ENCODE measurements at places on chromosomes 4 and X.

DNA sequence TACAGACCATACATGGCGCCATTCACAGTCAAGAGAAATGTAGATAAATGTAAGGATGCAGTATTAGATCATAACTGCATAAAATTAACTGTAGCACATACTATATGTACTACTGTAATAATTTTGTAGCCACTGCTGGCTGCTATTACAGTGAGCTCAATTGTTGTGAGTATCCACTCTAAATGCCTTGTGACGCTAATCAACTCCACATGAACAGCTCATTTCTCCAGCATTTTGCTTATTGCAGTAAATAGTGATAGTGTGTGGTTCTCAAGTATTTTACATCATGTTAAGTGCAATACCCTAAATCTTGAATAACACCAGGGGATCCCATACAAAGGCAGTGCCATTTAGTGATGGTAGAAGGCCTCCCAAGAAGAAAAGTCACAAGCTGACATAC, 21.2 kb downstream of the FGFBP1 start:
- no peak for DNase-seq

- DNase-seq: no peak
Observed at GRCh38 chrX:115940348-115940747, 230.2 kb upstream of the AGTR2 start.

GRCh38 chr4:86250619-86251018, 109.2 kb downstream of the MAPK10 start:
- no peak for DNase-seq

DNA sequence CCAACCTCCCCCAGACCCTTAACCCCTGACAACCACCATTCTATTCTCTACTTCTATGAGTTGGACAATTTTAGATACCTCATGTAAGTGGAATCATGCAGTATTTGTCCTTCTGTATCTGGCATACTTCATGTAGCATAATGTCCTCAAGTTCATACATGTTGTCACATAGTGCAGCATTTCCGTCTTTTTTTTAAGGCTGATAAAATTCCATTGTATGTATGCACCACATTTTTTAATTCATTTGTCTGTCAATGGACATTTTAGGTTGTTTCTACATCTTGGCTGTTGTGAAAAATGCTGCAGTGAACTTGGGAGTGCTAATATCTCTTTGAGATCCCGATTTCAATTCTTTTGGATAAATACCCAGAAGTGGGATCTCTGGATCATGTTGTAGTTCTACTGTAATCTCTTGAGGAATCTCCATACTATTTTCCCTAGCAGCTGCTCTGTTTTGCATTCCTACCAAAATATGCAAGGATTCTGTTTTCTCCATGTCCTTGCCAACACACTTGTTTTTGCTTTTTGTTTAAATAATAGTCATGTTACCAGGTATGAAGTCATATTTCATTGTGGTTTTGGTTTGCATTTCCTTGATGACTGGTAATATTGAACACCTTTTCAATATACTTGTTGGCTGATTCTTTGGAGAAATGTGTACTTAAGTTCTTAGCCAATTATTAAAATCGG, 48.8 kb upstream of the ADAD1 start:
- no peak for DNase-seq

GRCh38 chrX:11655282-11656015, 10.3 kb downstream of the ARHGAP6 start:
- DNase-seq: no peak

DNA sequence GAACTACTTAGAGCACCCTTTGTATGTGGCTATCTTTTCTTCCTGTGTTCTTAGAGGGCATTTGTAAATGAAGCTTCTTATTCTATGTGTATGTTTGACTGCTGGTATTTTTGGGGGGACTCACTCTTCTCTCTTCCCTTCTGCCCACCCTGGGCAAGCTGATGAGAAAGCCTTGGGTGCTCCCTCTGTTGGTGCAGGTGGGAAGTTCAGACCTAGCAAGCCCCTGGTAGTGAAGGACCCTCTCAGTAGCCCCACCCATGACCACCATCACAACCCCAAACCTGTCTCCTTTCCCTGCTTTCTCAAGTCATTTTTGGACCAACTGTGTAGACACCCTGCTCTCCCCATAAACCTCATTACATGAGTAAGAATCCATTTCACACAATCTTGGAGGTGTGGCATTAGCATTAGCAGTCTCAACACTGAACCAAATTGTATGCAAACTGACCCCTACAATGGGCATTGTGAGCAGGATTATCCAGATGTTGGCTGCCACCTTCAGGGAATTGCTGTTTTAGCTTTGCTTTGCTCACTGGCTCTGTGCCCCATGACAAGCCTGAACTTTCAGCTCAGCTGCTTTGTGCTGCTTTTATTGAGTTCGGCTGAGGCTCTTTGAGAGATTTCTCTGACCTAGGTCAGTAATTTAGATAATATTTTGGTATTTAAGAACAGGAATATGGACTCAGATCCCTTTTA, 27.9 kb downstream of the TRIM61 start:
- no peak for DNase-seq

GRCh38 chr4:34323549-34324320, 1920.6 kb downstream of the ARAP2 start:
- no peak for DNase-seq

DNA sequence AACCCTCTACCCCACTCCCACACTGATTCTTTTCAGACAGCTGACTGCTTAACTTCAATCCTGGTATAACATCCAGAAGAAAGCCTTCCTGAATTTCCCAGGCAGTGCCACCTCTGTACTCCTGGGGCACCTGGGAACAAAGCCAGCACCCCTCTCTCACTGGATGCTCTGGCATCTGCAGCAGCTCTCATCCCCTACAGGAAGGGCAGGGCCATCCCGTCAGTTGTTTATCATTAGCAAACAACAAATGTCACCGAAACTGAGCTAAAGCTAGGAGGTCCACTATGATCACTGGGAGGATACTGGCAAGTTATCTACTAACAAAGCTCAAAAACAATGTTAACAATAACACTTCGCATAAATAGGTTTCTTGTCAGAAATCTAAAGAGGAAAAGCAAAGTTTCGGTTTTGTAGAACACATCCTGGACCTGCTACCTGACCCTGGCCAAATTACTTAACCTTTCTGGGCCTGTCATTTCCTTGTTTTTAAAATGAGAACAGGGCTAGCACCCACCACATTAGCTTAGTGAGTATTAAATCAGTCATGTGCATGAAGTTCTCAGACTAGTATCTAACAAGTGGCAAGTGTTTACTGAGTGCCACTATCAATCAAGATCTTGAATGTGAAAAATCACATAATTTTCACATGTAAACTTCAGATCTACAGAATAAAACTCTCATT, 86.6 kb downstream of the NR3C2 start:
- no peak for DNase-seq

GRCh38 chrX:46838486-46838870, 1.6 kb downstream of the RP2 start:
- no peak for DNase-seq

DNA sequence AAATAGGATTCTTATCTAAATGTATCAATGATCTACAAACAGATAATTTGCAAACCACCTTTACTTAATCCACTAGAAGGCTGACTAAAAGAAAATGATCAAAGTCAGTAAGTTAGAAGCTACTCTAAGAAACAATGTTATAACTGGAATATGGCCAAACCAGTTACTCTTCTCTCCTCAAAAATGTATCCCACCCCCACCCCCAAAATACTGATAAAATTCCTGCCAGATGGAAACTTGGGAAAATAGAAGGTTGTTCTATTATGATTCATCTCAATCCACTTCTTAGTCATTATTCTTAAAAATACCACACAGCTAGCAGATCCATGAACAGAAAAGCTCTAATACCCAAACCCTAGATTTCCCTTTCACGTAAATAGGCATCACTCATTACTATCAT, 206.4 kb downstream of the KLHL13 start:
- no peak for DNase-seq

- DNase-seq: no peak
Observed at GRCh38 chrX:54171527-54172250, 11.4 kb downstream of the FAM120C start.

DNA sequence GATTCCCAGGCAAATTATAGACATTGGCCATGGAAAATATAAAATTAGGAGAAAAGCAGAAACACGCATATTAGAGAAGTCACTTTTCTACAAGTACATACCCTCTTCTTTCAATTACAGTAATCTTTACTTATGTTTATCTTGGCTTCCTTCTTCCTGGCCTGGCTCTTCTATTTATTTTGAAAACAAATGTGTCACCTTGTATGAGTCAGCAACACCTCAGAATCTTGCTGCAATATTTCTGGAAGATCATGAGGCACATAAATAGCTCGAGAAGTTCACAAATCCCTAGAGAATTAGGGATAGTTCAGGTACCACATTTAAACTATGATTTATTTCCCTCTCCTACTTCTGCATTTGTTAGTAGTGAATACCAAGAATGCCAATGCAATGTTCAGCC, 124.6 kb downstream of the ANOS1 start:
- no peak for DNase-seq

DNA sequence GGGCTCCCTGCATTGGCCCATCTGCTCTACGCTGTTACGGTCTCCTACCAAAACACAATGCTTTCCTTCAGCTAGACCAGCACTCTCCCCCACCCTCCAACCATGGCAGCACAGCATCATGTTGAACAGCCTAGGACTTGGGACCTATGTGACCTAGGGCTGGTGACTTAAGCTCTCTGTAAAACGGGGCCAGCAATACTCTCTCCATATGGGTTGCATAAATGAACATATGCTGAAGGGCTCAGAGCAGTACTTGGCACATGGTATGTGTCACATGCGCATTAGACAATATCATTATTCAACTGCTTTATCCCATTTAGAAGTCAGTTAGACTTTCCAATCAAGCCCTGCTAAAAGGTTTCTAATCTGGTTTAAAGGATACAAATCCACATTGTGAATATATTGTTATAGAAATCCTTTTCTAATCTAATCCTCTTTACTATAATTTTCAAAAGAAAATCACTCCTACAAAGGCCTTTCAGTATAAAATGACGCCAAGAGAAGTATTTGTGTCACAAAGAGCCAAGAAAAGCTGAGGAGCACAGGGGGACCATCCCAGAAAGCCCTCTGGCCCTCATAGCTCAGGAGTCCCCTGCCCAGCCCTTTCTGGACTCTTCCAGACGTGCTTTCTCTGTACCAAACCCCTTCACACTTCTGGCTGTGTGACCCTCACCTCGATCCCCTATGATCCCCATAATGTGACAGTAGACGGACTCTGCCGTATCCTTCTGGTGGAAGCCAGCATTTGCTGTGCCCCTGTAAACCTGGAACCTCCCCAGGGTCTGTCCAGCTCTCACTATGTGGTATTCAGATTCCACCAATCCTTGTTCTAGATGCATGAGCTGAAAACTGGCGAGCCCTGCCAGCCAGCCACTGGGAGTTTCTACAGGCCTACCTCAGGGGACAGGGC, 42.3 kb downstream of the NSG1 start:
- DNase-seq: no peak

DNA sequence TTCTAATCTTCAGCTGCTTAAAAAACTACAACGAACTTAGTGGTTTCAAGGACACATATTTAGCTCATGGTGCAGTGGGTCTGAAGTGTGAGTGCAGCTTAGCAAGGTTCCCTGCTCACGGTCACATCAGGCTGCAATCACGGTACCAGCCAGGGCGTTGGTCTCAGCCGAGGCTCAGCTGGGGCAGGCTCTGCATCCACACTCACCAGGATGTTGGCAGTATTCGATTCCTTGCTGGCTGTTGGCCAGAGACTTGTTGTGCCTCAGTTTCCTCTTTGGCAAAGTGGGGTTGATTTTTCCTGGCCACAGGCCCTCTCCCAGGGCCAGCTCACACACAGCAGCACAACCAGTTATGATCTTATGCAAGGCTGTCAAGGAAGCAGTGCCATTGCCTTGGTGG, 61.8 kb downstream of the TRMT44 start:
- no peak for DNase-seq

DNA sequence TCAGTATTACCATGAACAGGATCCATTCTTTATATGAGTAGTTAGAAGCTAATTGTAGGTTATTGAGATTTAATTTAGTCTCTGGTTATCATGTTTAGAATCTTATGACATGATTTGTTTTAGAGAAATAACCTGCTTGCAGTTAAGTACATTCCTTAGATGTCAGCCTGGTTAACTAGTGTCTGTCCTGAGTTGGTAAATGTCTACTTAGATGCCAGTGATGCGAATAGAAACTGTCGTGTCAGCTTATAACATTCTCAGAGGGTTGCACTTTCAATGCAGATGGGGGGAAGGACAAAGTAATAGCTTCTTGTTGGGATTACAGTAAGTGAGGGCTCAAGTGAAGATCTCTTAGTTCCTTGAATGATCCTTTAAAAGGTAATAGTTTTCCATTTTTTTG, 227.8 kb upstream of the SPRY1 start:
- DNase-seq: no peak

DNA sequence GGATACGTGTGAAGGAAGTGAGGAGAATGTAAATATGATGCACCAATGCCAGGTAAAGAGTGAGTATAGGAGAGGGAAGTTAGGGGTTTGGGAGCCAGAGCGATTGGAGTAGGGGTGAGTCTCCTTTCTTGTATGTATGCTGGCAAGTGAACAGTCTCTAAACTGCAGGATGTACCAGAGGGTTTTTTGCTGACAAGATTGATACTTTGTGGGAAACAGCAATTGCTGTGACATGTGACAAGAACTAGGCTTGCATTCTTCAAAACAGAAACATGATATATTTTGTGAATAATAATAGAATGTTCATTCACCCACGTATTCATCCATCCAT, 706 bp downstream of the CHIC1 start:
- DNase-seq: no peak

- DNase-seq: no peak
Observed at GRCh38 chr4:105305019-105305836, 158.6 kb downstream of the TET2 start.

All from stimulated activated CD8-positive, alpha-beta memory T cell treated with anti-CD3 and anti-CD28 coated beads, Interleukin-15, amount 100 ng/mL, for 24 hours (primary cell).